ENCODE measurements at places on chromosomes 13 and 19. TPM values are rescaled to one million over a fixed set of nuclear protein-coding genes. Genes with fewer than 3 reads are reported as not detected.

CEACAM16 gene
- not detected for total RNA-seq

DNA sequence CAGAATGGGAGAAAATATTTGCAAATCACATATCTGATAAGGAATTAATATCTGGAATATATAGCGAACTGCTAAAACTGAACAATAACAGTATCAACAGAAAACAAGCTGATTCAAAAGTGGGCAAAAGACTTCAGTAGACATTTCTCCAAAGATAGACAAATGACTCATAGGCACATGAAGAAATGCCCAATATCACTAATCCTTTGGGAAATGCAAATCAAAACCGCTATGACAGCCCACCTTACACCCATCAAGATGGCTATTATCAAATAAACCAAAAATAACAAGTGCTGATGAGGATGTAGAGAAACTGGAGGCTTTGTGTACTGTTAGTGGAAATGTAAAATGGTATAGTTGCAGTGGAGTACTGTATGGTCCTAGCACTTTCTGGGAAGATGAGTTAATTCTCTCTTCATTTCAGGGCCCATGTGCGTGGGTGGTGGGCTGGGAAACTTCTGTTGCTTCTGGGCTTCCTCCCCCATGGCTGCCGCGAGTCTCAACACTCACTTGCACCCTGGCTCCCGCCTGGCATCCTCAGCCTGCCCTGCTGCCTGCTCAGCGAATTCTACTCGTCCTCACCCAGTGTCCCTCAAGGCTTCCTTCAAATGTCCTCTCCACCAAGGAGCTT lies 12.4 kb upstream of the GJA3 start:
- no peak for DNase-seq

KCNJ14 gene
- 0.95 TPM for total RNA-seq

GRCh38 chr13:108741930-108742329 lies 112.5 kb downstream of the MYO16 start:
- DNase-seq: no peak

DNA sequence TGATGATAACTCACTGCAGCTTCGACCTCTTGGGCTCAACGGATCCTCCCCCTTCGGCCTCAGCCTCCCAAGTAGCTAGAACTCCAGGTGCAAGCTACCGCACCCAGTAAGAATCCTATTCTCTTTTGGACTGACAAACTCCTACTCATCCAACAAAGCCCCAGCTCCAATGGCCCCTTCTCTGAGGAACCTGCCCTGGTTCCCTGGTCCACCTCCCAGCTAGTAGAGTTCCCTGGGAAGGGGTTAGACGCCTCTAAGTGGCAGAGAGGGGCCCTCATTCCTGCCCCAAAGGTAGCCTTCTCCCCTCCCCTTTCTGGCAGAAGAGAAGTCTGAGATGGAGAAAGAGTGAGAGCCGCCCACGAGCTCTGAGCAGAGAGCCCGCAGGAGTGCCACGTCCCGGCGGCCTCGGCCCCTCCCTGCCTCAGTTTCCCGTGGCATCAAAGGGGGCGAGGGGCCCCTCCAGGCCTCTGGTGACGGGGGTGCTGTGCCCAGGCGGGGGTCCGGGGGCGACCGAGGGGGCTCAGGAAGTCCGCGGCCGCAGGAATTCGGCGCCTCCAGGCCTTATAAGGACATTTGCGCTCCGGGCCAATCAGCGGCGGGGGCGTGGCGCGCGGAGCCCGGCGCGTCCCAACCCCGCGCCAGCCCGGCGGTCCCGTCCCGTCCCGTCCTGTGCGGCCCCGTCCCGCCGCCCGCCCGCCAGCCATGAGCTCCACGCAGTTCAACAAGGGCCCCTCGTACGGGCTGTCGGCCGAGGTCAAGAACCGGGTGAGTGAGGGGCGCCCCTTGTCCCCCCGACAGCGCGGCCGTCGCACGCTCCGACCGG lies at the start of gene CNN2:
CNN2 (plus strand) TSS at position 649 of the 823 bp plus-strand sequence; CDS start at position 703, 54 bp downstream.
- no peak for DNase-seq

- DNase-seq: no peak
Observed at GRCh38 chr19:17205237-17206140, 9.7 kb upstream of the USE1 start.

GRCh38 chr13:28344163-28344562 lies 150.8 kb downstream of the FLT1 start:
- no peak for DNase-seq

GRCh38 chr13:85287528-85287927 lies 511.7 kb downstream of the SLITRK6 start:
- no peak for DNase-seq

GRCh38 chr13:50016444-50016843 lies 1.2 kb downstream of the KCNRG start:
- DNase-seq: no peak

- no peak for DNase-seq
Observed at GRCh38 chr13:59982631-59983382, 180.9 kb downstream of the DIAPH3 start.

DNA sequence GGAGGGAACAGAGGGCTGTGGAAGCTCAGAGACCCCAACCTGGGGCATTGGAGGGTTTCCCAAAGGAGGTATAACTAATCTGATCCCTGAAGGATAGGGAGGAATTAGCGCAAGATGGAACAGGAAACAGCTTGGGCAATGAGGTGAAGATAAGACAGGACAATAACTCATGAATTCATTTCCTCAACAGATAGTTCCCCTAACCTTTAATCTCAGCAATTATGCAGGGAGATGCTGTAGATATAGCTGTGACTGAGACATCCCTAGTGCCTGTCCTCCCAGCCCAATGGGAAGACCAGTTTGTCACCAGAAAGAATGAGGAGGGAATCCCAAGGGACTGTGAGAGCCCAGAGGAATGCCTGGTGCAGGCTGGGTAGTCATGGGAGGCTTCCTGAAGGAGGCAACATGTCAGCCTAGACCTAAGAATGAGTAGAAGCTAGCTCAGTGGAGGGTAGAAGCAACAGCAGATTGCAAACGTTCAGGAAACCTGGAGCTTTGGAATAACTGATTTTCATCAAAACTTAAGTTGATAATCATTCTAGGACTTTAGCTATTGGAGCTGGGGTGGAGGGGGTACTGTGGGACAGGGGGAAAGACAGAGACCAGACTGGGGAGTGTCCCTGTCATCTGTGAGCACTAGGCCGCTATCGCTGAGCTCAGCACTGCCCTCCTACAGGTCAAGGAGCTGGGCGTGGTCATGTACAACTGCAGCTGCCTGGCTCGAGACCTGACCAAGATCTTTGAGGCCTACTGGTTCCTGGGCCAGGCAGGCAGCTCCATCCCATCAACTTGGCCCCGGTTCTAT lies 18.8 kb downstream of the HIPK4 start:
- DNase-seq: no peak

GRCh38 chr13:66659701-66660467 lies 570.3 kb downstream of the PCDH9 start:
- DNase-seq: no peak

MCOLN1 gene
- total RNA-seq: 5.7 TPM

OR7A5 gene
- not detected for total RNA-seq

DNA sequence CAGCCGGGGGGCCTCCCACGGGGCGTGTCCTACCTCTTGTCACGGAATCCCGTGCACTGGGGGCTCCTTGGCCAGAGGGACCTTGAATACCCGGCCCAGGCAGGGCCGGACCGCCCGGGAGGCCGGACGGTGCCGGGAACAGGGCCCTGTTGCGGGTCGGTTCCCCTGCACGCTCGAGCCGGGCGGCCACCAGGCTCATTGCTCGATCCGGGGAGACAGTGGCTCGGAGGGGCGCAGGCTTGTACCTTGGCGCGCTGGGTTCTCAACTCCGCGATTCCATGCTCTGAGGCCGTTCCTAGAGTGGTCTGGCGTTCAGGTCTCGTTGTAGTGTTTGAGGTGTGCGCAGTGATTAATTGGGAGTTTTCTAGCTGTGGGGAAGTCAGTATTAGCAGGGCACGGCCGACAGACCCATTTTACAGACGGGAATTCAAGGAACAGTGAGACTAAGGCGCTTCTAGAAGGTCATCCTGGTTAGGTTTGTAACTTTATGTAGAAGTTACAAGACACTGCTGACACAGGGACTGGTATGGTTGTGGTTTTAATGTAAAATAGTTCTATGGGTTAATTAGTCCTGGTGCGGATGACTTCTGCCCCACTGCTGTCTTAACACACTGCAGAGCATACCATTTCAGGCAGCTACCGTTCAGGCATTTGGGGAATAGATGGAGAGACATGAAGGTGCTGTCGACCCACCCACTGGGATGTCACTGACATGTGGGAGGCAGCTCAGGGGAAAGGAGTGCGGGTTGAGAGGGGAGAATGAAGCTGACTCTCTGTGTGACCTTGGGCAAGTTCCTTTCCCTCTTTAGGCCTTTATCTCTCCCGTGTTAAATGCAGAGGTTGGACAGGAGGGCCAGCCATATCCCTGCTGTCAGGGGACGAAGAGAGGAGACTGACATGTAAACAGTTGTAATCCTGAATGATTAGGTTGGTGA lies 592 bp downstream of the CLPTM1 start:
- no peak for DNase-seq

ZNF730 gene
- total RNA-seq: not detected

S1PR5 gene
- 27.2 TPM for total RNA-seq

DNA sequence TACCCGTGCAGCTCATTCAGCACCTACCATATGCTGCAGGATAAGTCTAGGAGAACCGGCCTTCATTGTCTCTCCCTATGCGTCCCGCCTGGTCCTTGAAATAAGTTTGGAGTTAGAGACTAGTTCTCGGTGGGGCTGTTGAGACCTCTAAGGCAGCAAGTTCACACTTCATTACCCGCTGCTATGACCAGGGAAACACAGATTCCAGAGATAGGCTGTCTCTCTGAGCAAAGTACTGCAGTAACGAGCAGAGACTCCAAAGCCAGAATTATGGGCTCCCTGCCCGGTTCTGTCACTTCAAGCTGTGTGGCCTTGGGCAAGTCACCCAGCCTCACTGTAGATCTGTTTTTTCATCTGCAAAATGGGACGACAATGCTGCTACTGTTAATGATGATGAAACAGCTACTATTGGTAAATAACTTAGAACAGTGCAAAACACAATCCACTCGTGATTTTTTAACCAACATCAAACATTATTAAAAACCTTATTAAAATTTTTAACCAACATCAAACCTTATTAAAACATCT lies 184.1 kb downstream of the USP12 start:
- no peak for DNase-seq

- no peak for DNase-seq
Observed at GRCh38 chr13:41408746-41409145, 48.6 kb upstream of the RGCC start.

LIM2 gene
- not detected for total RNA-seq

UBL3 gene
- total RNA-seq: 28.1 TPM

UCHL3 gene
- total RNA-seq: 43.7 TPM

DNA sequence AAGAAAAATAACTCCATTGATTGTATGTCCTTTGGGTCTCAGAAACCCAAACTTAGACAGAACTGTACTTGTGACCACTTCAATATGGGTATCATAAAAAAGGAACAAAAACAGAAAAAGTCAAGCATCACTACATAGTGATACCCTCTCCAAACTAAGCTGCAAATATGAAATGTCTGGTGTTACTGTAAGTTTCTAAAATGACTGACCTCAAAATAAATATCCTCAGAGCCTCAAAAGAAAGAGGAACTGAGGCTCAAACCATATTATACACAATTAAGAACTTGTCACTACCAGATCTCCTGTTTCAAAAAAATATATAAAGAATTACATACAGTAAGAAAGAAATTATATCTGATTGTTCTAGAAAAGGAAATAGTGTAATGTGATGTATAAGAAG lies 787.9 kb upstream of the KLHL1 start:
- no peak for DNase-seq

DNA sequence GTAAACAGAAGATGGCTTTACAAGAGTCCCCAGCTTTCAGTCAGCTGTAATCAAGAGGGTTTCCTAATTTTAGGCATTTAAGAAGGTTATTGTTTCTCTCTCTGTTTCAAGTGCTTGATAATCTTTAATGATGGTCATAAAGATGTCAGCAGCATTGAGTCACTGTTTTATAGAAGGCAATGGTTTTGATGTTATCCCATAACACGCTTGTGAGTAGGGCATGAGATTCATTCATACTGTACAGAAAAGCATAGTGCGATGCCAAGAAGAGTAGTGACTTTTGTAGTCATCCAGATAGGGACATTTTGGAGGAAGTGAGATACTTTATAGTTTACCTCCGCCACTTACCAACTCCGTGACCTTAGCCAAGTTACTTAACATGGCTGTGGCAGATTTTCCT lies 364.2 kb upstream of the SLC10A2 start:
- DNase-seq: no peak

CEACAM19 gene
- total RNA-seq: 7.6 TPM

- DNase-seq: no peak
Observed at GRCh38 chr13:91355826-91356710, 8.6 kb downstream of the MIR17HG start.
